ENCODE measurements at places on chromosomes 5 and 9. TPM values are rescaled to one million over a fixed set of nuclear protein-coding genes. Genes with fewer than 3 reads are reported as not detected.

GRCh38 chr9:93681269-93682154, 105.1 kb downstream of the PHF2 start:
- peak; percentile 4 for DNase-seq

Gene OR1N1
- not detected for total RNA-seq

DNA sequence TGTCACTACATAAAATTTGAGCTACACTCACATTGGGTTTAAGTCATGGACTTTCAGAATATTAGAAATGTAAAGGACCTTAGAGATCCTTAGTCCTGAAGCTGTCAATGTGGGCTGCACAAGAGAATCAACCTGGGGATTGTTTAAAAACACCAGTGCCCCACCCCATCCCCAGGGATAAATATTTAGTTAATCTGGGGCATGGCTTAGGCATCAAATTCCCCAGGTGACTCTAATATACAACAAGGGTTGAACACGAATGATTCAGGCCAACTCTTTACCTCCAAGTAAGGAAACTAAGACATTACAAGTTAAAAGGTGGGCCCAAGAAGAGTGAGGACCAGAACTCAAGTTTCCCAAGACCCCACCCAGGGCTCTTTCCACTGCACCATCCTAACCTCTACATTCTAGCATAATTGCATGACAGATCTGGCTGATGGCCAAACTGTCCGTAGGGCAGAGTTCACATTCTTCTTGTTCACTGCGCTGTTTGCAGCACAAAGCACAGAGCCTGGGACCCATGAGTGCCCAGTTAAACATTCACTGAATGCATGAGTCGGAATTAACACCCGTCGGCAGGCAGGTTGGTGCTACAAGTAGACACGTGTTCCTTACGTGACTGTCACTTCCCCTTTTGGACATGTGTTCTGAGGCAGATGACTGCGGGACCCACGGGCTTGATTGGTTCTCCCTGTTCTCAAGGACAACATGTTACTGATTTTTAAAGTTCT, 25.2 kb downstream of the CYFIP2 start:
- no peak for DNase-seq

Gene SV2C
- 0.11 TPM for total RNA-seq

Gene LIFR
- total RNA-seq, result not detected

Gene ZDHHC11
- total RNA-seq, result 10.7 TPM

GRCh38 chr5:133565993-133566392, 46.3 kb downstream of the FSTL4 start:
- DNase-seq, result no peak

Gene IRX4
- total RNA-seq, result not detected

Gene FBP2
- not detected for total RNA-seq

GRCh38 chr9:95085036-95085770, 232.3 kb downstream of the FANCC start:
- no peak for DNase-seq

Gene CDH9
- not detected for total RNA-seq

GRCh38 chr5:3845230-3845629, 249.6 kb downstream of the IRX1 start:
- no peak for DNase-seq

Gene BARHL1
- total RNA-seq, result not detected

DNA sequence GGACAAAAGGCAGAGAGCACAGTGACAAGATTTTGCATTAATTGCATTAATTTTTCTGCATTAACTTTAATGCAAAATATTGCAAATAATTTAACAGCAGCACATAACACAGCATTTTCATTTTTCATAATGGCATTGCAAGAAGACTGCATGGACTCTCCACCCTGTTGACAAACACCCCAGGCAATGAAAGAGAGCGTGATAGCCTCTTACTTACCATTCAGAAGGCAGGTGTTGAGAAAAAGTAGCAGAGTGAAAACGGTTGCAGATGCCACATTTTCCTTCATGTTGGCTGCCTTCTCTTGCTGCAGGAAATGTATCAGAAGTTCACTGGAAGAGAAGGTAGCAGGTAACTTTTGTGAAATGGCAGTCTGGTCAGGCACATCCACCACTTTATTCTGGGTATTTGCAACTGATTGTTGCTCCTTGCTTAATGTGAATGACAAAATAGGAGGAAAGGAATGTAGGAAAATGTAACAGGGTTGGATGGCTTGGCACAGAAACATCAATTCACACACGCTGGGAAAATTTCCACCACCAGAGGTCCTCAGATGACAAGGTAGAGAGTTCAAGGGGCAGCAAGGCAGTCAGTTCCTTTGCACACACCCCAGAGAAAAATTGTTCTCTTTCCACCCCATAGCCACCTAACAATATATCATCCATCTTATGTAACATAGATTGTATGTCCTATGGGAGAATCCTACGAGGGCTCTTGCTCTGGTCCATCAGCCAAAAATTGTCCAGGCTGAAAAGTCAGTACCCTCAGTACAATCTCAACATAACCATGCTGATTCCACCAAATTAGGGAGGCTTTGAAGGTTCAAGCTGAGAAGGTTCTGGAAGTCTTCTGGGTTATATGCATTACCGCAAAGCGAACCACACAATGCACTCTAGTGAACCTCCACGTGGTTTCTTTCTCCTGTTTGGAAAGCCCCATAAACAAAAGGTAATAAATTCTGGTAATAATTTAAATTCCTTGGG, 41.9 kb upstream of the AGXT2 start:
- DNase-seq, result peak; percentile 40

- DNase-seq, result no peak
Observed at GRCh38 chr5:135704616-135705015, 125.8 kb upstream of the CXCL14 start.

- DNase-seq, result no peak
Observed at GRCh38 chr5:128749136-128749898, 211.3 kb upstream of the FBN2 start.

All from CD8-positive, alpha-beta T cell (primary cell).